Left lobe of liver (tissue), 2 donors: ENCODE measurements at places on chromosomes 2 and 18. TPM values are rescaled to one million over a fixed set of nuclear protein-coding genes. Genes with fewer than 3 reads are reported as not detected.

The NTSR2 gene
- total RNA-seq, result not detected

The SULT1C2 gene
- total RNA-seq, result 1.9 TPM

The KLHL29 gene
- 2.3 TPM for total RNA-seq

- DNase-seq, result no peak
These were observed 105.9 kb downstream of the AGAP1 start for GRCh38 chr2:235599596-235600338.

DNA sequence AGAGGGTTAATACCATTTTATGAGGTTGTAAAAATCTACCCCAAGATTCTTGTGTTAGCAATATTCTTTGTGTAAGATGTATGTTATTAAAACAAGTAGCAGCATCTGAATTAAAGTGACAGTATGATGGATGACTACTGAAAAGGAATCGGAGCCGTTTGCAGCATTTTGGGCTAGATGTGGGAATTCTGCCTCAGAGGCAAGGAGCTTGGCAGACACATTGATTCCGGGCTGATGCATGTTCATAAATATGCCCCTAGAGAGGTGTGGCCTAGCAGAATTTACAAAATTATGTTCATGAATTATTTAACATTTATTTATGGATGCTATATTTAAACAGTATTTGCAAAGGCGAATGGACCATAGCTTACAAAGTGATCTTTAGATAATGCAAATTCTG, 389.0 kb upstream of the ETAA1 start:
- no peak for DNase-seq

GRCh38 chr2:157196956-157197355, 60.5 kb upstream of the GALNT5 start:
- DNase-seq, result no peak

DNA sequence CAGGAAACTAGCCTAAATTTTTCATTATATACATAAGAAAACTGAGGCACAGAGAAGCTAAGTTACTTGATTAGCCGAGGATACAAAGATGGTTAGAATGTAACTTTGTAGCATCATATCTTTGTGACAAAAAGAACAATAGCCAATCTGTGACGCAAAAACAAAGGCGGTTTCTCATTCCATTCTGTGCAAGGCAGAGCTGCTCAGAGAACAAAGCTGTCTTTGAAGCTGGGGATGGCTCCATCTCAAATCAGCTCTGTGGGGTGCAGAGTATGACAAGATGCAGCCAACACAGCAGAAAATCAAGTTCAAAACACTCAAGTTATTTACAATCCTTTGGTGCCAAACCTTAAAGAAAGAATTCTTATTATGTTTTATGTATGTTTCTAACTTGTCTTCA, 81.9 kb upstream of the VWC2L start:
- DNase-seq, result no peak
